C1 segment of cervical spinal cord (tissue), 14 donors: ENCODE measurements at places on chromosomes 7 and 10.

DNA sequence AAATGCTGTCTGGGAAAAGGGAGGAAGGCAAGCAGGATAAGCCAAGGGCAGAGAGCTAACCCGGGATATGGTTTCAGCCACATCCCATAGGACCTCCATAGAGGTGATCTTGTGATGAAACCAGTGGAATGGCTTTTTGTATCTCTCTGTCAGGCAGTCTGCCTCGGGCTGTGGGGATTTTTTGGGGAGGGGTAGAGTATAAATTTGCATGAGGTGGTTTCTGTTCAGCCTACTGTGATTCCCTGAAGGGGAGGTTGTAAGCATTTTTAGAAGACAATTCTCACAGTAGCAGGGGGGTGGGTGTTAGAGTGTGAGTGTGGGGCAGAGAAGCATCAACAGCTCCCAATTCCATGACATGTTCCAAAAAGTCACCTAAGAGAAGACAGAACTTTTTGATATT lies 11.8 kb downstream of the OR9A2 start:
- DNase-seq, result no peak

DNA sequence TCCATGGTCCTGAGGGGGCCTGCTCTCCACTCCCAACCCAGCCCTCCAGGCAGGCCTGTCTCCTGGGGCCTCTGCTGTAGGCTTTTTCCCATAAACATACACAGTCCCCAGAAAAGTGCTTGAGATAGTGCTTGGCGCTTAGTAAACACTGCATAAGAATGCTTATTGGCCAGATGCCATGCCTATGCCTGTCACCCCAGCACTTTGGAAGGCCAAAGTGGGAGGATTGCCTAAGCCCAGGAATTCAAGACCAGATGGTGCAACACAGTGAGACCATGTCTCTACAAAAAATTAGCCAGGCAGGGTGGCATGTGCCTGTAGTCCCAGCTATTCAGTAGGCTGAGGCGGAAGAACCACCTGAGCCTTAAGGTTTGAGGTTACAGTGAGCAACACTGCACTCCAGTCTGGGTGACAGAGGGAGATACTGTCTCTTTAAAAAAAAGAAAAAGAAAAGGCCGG lies 24.6 kb upstream of the ASL start:
- DNase-seq, result no peak

GRCh38 chr10:65950075-65950474 lies 975.8 kb upstream of the LRRTM3 start:
- DNase-seq, result no peak

DNA sequence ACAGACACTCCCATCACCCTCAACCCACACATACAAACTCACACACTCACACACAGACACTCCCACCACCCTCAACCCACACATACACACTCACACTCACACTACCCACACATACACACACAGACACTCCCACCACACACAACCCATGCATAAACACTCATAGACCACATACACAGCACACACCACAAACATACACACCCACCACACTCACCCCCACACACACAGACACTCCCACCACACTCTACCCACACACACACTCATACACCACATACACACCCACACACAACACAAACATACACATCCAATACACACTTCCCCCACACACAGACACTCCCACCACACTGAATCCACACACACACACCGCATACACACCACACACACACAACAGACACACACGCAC lies 521.2 kb downstream of the TCERG1L start:
- DNase-seq, result no peak

- no peak for DNase-seq
These were observed 50.1 kb downstream of the TNS3 start for GRCh38 chr7:47531584-47532492.

GRCh38 chr10:71084818-71085126 lies 127.6 kb upstream of the UNC5B start:
- DNase-seq, result no peak

GRCh38 chr10:71933651-71934050 lies 30.5 kb upstream of the CHST3 start:
- DNase-seq, result no peak

- no peak for DNase-seq
These were observed 826.6 kb upstream of the LRRN3 start for GRCh38 chr7:110264288-110264687.

- no peak for DNase-seq
These were observed 69.2 kb downstream of the HIP1 start for GRCh38 chr7:75669579-75669978.

GRCh38 chr7:27581906-27582305 lies 80.8 kb downstream of the HIBADH start:
- no peak for DNase-seq

DNA sequence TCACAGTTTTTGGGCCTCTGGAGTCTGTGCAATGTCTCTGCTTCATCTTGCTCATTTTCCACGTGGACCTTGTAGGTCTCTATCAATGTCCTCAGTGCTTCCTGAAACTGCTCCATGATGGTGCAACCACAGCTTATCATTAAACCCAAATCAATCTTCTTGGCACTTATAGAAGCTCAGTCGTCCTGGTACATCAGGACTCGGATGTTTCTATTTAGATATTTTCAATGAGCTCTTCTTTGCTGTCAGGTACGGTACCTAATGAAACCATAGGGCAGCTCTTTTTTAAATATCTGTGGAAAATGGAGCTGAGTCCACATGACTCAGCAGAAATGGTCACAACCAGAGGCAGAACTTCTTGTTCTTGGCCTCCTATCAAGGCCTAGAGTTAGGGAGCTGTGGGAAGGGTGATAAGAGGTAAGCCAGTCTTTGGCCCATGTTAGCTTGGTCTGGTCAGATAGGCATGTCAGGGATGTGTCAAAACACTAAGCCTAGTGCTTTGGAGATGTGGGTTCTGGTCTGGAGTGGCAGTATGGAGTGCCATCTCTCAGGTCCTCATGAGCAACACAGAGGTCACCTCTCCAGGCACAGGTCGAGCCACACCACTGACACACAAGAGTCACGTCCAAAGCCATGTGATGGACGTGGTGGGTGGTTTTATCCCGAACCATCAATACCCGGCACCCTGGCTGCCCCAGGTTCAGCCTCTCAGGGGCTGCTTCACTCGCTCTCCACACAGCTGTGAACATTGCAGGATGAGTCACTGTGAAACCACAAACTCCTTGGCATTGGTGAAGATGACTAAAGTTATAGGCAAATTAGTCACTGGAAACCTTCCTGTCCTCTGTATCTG lies 87.0 kb downstream of the TBXAS1 start:
- no peak for DNase-seq

- DNase-seq, result no peak
These were observed 1194.4 kb upstream of the SORCS1 start for GRCh38 chr10:108358912-108359311.

DNA sequence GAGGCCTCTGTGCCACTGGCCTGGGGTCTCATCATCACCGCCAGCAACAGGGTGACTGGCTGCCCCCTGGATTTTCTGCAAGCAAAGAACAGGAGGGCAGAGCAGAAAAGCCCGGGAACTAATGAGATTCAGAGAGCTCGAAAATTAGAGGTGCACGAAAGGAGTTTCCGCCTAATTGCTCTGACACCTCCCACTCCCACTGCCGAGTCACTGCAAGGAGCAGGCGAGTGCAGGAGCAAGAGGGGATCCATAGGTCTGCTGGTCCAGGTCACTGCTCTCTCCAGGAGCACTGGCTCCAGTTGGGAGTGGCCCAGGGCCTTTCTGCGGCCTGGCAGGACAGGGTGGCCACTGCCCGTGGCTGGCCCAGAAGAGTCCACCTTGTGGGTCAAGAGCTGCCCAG lies 276.2 kb downstream of the KCNMA1 start:
- no peak for DNase-seq

DNA sequence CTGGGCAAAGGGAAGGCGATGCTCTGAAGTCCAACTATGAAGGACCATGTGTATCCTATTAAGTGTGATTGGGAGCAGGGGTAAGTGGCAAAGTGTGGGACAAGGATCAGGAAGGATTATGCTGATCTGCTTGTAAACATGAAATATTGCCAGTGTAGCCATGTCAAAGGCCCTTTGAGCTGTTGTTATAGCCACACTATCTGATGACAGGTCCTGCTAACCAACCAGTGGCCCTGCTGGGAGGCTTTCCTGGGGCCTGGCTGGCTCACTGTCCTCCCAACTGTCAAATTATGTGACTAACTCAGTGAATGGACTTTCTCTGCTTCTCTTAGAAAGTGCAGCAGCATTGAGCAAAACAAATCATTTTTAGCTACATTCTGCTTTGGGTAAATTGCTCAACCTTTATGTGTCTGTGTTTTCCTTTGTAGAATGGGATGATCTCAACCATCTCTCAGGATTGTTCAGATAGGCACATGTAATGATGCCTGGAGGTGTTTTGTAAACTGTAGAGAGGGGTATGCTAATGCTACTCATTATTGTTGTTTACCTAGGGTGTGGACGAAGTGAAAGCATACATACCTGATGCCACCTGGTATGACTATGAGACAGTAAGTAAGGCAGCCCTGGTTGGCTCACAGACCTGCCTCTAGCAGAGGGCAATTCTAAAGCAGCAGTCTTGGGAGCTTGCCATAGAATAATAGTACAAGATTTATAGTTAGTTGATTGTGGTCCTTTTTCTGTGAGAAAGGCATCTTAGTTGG lies 47.4 kb downstream of the MGAM2 start:
- DNase-seq, result no peak

DNA sequence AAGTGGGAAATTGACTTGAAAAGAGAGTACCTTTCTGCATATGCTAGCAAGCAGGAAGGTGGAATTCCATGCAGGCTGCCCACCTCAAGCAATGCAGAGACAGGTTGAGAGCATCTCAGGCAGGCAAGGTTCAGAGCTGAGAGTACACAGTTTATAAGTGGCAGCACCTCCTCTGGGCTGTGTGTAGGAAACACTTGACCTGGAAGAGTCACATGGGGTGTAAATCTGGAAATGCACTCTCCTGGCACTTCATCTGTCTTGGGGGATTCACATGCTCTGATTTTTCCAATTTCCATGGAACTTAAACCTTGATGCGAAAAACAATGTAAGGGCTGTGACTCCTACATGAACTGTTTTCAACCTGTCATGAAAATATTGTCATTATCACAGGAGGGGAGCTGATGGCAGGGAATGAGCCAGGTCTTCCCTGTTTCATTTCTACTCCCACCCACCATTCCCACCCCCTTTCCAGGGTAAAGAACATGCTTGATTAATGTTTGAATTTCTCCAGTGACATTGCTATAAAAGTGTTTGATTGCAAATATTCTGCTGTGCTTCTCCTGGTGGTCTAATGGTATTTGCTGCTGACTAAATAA lies 328.3 kb downstream of the BICC1 start:
- DNase-seq, result no peak

DNA sequence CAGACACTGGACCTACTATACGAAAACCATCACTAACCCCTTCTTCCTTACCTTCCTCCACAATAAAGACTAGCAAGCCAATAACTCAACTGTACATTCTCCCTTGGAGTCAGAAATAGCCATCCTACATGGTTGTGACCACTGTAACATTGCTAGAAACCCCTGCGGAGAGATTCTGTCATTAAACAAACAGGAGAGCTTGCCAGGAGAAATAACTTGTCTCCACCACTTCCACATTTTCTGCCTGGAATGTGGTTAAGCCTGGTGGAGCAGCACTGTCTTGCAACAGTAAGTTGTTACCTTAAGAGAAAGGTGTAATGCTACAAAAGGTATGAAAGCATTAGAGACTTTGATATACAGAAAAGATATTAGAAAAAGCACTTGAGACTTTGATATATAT lies 45.8 kb downstream of the THSD7A start:
- no peak for DNase-seq

DNA sequence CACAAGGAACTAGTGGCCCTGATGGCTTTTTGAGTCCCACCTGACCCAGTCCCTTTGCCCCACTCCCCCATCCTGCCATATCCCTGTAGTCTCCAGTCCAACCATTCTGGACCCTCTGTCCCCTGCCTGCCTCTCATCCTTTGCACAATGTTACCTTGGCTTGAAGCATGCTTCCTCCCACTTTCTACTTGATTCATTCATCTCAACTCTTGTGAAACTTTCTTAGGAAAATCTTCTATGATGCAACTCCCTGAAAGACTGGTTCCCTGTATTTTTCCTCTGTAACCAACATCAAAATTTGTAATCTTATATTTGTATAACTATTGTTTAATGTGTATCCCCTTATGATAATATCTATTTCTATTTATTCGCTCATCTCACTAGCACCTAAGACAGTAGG lies 151.5 kb downstream of the LRRTM3 start:
- DNase-seq, result no peak

DNA sequence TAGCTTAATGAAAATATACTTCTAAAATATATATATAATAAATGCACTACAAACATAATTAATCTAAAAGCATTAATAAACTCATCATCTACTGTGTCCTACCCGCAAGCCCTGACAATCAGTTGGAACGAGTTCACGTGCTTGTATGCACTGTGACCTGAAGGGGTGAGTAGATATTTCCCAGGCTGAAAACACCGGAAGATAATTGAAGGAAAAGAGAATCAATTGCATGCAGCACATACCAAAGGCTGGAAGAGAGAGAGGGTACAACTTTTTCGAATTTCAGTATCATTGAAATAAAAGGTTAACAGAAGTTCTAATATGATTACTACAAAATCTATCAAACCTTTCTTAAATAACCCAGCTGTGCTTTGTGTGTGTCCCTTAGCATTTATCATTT lies 94.6 kb downstream of the SEMA3C start:
- no peak for DNase-seq

DNA sequence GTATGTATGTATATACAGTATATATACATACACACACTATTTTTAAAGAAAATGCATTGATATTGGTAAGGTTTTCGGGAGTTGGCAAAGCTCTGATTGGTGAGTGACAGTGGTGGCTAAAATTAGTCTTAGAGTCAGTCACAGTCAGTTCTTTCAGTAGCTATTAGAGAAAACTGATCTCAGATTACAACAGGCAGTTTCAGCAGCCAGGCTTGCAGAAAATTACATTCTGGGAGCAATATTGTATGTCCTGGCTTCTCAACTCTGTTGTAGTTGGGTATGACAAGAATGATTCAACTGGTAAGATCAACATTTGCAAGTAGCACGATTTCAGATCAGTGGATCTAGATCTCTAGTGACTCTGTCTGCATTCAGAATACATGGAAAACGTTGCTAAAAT lies 897.9 kb upstream of the AUTS2 start:
- DNase-seq, result no peak

DNA sequence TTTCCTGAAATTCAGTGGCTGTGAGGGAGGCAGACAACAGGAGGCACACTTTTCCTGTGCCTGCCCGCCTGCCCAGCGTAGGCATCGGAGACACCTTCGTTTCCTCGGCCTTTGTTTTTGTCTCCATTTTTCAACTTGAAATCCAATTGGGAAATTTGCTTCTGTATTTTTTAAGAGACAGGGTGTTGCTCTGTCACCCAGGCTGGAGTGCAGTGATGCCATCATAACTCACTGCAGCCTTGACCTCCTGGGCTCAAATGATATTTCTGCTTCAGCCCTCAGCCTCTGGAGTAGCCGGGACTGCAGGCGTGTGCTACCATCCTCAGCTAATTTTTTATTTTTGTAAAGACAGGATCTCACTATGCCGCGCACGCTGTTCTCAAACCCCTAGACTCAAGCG lies 116.8 kb downstream of the CYTH3 start:
- no peak for DNase-seq

DNA sequence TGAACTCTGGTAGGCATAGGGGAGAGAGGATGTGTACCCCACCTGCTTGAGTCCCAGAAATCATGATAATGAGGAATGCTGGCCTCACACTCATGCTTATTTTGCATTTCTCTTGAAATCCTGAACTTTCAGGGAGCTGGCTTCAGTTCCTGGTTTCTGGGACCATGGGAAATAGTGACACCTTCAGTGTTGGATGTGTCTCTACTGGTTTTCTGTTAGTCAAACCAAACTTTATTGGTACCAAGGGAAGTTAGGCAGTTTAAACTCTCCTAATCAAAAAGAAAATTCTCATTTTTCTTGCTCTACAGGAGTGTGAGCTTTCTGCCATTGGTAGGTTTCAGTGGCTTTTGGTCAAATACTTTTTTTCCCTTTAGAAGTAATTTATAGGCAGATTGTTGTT lies 11.8 kb upstream of the PCGF5 start:
- DNase-seq, result no peak
